Activated CD4-positive, alpha-beta T cell treated with anti-CD3 and anti-CD28 coated beads for 1 hour (primary cell): ENCODE measurements at places on chromosomes 1 and 21.

DNA sequence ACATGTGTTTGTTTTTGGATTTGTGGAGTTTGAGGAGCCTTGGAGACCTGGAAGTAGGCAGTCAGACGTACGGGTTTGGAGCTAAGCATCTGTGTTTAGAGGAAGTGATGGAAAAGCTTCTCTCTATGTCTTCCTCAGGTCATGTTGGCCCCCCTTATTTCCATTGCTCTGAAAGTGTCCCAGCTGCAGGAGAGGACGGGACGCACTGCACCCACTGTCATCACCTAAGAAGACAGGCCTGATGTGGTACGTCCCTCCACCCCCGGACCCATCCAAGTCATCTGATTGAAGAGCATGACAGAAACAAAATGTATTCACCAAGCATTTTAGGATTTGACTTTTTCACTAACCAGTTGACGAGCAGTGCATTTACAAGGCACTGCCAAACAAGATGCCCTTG lies 66.2 kb downstream of the PGM1 start:
- DNase-seq: no peak

DNA sequence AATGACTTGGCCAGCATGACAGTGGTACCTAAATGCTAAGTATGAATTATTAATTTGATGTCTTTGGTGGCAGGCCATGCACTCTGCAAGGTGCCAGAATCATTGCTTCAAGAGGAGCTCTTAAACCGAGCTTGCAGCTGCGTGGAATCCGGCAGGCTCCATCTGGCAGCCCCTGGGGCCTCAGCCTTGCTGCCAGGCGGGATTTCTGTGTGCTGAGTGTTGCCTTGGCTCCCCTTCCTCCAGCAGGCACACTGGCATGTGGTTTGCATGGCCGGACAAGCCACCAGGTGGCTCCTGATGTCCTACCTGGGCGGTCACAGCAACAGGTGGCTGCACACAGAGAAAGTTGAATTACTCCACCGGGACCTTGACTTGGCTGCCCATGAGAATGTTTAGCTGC lies 155.4 kb downstream of the URB2 start:
- DNase-seq: no peak

DNA sequence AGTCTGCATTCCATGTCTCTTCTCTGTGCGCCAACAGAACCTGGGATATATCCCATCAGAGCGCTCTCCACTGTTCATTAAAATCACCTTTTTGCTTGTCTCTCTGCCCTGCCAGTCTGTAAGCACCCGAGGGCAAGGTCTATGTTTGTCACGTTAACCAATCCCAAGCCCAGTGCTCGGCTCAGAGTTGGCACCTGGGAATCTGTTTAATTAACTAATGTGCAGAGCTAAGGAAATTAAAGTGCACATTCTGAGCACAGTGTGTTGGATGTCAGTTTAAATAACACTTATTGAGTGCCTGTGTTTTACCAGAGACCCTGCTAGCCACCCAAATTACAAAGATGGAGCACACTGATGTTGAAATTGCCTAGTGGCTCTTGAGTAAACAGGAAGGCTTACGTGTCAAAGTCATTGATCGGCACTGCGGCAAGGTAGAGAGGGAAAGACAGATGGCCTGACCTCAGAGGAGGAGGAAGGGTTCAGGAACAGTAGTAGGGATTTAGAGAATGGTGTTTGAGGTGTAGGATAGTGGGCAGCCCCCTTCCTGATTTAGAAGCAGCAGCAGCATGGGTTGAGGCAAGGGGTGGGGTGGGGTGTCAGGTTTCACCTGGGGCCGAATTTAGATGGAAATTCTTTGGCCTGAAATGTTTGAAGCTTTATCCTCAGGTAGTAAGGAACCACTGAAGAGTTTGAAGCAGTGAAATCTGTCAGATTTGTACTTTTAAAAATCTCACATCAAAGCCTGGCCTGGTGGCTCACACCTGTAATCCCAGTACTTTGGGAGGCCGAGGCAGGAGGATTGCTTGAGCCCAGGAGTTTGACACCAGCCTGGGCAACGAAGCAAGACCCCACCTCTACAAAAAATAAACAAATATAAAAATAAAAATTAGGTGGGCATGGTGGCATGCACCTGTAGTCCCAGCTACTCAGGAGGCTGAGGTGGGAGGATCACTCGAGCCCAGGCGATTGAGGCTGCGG lies 7.7 kb downstream of the ARMH1 start:
- no peak for DNase-seq

GRCh38 chr1:76336931-76337371 lies 262.4 kb downstream of the ST6GALNAC3 start:
- no peak for DNase-seq

GRCh38 chr1:10904396-10905358 lies 107.8 kb upstream of the TARDBP start:
- DNase-seq: no peak

GRCh38 chr1:48205522-48205921 lies 17.0 kb upstream of the SLC5A9 start:
- DNase-seq: no peak

DNA sequence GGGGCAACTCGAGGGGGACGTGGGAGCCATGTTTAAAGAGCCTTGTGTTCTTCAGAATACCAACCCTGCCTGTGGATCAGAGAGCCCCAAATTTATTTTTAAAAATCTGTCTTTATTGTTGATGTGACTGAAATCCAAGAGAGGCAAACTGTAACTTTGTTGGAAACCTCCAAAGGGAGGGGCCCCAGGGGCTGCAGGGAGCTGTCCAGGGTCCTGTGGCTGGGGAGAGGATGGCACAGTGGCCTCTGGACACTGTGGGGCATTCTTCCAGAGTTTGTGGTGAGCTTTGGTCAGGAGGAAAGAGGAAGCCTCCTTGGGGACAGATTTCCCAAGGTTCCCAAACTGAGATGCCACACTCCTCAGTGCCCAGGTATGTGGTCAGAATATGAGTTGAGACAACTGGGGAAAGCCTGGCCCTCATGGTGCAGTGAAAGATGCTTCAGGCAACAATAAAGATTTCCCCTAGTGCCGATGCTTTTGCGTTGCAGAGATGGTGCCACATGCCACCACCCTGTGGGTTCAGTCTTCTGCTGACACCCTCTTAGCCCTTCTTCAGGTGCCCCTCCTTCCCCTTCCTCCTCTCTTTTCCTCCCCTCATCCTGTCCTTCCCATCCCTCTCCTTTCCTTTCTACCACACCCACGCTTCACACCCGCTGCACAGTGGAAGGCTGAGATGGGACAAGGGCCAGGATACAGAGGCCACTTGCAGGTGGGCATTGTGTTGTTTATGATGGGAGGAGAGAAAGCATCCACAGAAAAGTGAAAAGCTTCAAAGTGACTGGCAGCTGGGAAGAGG lies 122.1 kb downstream of the UCK2 start:
- no peak for DNase-seq

- DNase-seq: no peak
Observed at GRCh38 chr21:14533499-14534428, 12.4 kb downstream of the SAMSN1 start.

DNA sequence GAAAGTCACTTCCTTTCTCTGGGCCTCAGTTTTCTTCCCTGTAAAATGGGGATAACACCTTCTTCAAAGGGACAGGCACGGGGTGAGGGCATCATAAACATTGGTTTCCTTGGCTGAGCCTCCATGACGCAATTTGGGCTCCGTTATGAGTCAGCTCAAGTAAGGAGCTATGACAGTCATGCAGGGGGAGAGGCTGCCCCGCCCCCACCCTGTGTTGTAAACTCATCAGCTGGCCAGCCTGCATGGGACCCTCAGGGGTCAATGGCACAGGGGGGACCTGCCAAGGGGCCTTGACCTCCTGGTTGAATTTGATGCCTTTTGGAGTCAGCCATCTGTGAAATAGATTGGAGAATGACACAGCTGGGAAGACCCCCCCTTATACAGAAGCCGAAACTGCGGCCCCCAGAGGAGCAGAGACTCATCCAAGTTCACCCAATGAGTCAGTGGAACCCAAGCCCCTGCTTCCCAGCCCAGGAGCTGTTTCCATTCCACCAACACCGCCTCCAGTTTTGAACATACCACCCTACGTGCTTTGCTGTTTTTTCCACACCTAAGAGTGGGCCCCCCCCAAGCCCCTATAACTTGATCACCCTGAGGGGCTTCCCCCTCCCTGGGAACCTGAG lies 36.8 kb upstream of the RUNX3 start:
- no peak for DNase-seq

GRCh38 chr21:14589855-14590563 lies 43.9 kb upstream of the SAMSN1 start:
- no peak for DNase-seq

GRCh38 chr1:39538531-39539251 lies 37.9 kb downstream of the PABPC4 start:
- DNase-seq: no peak

DNA sequence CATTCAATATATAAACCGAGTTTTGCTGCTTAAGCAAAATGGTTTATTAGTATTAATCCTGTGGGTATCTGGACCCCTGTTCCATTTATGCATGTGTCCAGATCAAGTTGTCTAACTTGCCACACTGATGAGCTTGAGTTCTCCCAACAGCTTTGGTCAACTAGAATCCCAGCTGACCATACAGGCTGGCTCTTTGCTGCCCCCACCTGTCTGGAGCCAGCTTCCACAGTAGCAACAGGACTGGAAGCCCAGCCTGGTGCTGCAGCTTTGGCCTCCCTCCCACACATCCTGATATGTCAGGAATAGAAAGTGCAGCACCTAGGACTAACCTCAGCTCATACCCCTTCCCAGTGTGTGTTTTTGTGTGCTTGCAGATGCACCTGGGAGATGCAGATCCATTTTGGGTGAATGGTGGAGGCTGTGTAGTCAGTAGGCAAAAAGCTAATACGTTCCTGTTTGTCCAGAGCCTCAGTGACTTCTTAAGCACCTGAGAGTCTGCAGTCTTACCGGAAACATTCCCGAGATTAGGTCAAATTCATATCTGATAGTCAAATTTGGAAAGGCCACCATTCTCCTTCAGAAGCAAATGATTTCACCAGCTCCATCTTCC lies 40.9 kb upstream of the BEND5 start:
- DNase-seq: no peak

DNA sequence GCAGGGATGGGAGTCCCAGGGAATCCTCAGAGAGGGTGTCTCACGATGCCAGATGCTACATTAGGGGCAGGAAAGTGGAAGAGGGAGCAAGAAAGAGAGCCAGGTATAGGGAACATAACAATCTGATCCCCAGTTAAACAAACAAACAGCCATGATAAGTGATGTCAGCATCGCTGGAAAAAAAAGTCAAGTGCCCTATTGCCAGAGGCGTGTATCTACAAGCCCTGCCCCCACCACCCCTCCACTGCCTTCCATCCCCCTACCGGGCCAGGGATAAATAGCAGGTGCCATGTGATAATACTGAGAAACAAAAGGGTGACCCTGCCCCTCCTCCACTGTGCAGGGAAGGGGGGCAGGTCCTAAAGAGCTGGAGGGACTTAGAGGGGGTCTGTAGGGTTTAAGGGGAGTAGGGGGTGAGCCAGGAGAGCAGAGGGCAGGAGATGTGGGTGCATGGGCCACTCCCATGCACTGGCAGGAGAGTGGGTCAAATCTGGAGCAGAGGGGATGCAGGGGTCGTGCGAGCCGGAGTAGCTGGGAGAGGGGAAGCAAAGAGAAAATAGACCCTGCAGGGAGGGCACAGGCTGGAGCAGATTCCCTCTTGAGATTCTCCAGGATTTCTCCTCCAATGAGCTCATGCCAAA lies 3.4 kb downstream of the SLC26A9 start:
- DNase-seq: no peak

DNA sequence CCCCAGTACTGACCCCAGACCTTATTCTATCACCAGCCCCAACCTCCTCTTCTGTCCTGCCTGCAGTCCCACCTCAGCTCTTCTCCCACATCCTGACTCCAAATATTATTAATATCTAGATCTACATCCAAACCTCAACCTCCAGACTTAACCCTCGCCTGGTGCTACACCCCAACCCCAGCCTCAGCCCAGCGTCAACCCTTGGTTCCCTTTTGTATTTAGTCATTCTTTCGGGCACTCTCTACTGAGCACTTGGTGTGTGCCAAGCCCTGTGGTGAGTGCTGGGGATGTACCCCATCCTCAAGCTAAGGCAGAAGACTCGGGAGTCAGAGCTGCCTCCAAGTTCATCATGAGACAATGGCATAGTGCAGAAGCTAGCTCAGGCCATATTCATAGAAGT lies 1.1 kb downstream of the SHISAL2A start:
- no peak for DNase-seq

DNA sequence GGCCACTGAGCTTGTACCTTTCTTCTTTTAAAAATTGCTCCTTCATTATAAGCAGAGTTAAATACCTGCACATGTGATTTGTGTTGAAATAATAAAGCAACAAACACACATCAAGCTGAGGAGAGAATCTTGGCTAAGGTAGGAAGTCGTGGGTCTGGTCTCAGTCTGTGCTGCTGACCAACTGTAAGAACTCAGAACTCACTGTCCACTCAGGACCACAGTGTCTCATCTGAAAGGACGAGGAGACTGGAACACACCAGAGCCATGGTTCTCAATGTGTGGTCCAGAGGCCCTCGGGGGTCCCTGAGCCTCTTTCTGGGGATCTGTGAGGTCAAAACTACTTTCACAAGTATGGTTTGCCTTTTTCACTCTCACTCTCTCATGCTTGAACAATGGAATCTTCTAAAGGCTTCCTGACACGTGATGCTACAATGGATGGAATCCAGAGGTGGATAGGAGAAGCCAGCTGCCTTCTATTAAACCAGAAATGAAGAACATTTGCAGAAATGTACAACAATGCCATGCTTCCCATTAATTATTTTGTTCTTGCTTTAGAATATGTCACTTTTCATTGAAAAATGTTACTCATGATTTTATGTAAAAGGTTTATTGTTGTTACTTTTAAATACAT lies 17.3 kb upstream of the ETS2 start:
- no peak for DNase-seq

DNA sequence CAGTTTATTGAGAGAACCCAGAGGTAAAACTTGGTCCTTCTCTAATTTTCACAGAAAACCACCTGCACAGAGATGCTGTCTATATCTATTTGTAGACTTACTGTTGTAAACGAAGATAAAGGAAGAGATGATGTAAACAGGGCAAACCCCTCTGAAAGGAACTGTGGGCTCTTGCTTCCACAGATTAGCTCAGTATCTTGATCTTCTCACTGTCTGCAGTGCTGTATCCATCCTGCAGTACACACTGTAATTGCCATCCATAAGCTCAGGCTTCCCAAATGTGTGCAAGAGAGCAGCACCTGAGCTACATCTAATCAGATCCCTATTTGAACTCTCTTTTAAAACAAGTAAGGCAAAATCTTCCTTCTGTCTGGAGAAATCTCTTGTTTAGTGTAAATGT lies 16.6 kb upstream of the RWDD3 start:
- no peak for DNase-seq

GRCh38 chr1:30048905-30049304 lies 674.5 kb downstream of the MATN1 start:
- DNase-seq: no peak

DNA sequence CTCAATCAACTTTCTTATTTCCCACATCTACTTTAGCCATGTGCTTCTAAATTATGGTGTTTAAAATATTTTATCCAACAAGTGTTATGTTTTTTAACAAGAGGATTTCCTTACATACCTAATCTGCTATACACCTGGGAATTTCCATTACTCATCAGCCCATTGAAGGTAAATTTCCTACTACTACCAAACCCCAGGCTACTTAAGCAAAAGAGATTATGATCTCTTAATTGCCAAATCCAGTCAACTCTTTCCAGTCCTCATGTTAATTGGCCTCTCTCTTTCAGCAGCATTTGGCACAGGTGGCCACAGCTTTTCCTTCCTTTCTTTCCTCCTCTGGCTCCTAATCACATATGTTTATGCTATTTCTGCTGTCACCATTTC lies 5.1 kb upstream of the C1orf162 start:
- DNase-seq: no peak
